ENCODE measurements at places on chromosomes 7 and 10. TPM values are rescaled to one million over a fixed set of nuclear protein-coding genes. Genes with fewer than 3 reads are reported as not detected.

UNCX gene
- not detected for polyA plus RNA-seq

CALCR gene
- polyA plus RNA-seq, result not detected

LIPF gene
- not detected for polyA plus RNA-seq

PCDH15 gene
- not detected for polyA plus RNA-seq

WEE2 gene
- not detected for polyA plus RNA-seq

OR2A12 gene
- polyA plus RNA-seq, result not detected

CALN1 gene
- polyA plus RNA-seq, result 1.9 TPM
